ENCODE measurements at places on chromosomes 6 and 20.

- no peak for DNase-seq
Measured at GRCh38 chr6:152091851-152092341, 284.4 kb downstream of the ESR1 start.

GRCh38 chr6:37008484-37009465, 3.3 kb downstream of the FGD2 start:
- no peak for DNase-seq

GRCh38 chr6:38599261-38599660, 40.5 kb downstream of the BTBD9 start:
- no peak for DNase-seq

DNA sequence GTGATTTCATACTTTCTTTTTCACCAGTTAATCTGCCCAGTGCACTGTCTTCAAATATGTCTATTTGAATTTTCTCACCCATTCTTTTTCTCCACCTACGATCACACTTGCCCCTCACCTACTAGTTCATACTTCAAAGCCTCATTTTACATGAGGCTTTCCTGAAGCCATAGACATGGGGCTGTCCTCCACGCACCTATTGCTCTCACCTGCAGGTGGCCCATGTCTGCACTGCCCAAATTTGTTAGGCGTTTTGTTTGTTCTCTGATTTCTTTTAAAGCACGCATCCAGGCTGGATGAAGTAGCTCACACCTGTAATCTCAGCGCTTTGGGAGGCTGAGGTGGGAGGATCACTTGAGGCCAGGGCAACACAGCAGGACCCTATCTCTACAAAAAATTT, 106.8 kb upstream of the RIPOR2 start:
- DNase-seq = no peak

DNA sequence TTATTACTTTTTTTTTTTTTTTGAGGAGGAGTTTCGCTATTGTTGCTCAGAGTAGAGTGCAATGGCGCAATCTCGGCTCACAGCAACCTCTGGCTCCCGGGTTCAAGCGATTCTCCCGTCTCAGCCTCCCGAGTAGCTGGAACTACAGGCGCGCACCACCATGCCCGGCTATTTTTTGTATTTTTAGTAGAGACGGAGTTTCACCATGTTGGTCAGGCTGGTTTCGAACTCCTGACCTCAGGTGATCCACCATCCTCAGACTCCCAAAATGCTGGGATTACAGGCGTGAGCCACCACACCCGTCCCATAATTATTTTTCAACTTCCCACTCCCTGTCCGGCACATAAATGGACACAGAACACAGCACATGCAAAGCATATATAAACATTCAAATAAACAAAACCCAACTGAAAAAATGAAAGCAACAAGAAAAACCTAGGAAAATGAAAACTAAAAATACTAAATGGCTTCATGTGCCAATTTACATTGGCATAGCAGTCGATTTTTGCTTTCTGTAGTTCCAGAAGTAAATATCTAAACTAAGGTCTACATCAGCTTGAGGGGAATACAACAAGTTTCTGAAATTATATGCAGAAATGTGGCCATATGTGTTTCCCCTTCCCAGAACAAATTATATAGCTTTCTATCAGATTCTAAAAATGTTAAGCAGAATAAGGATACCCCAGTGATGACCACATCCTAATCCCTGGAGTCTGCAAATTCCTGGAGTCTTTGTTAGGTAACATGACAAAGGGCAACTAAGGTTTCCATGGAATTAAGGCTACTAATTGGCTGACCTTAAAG, 113.9 kb downstream of the HFE start:
- DNase-seq = no peak

DNA sequence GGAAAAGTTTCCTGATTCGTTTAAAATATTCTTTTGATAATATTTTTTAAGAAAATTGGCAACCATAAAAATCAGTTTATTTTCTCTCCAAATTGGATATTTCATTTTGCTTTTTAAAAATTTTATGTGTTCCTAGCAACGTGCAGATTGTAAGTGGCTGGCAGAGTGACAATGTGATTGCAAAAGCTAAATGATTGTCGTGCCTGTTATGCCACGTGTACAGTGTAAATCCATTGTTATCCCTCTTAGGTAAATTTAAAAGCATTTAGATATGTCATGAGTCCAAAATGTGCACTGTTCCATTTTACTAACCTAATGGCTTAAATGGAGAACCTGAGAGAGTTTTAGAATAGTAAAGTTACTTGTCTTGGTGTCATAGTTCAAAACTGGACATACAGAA, 94.4 kb upstream of the ADGRF4 start:
- DNase-seq = no peak

- DNase-seq = peak; percentile 70
Measured at GRCh38 chr6:149563203-149563927, 2.8 kb upstream of the GINM1 start.

DNA sequence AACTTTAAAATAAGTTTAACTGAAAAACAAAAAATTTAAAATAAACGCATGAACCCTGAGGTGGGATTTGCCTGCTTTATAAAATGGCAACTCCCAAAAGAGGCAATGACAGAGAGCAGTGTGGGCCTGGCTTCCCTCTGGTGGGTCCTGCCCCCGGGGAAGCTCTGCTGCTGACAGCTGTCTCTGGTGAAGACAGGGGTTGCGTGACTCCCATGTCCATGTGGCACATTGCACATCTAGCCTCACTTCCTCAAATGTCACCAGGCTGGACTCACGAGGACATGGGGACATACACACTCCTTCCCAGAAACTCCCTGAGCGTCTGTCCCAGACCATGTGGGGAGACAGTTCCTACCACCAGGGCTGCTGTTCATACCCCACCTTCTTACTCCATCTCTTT, 66.2 kb downstream of the ABHD12 start:
- DNase-seq = no peak

- no peak for DNase-seq
Measured at GRCh38 chr6:22670605-22671004, 101.2 kb downstream of the HDGFL1 start.

GRCh38 chr20:42380287-42380686, 762.1 kb upstream of the CHD6 start:
- DNase-seq = no peak

DNA sequence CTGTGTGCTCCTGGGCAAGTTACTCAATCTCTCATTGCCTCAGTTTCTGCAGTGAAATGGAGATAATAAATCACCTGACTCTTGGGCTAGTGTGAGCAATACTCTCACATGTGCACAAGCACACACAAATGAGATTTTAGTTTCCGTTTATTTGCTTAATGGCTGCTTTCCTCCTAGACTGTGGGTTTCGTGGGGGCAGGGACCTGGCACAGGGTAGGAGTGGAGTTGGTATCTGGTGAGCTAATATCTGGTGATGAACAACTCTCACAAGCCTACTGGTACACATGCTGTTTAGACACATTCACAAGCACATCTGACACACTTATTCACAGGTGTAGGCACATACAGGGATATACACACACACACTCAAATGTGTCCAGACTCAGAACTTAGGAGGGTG, 73.8 kb downstream of the TOX2 start:
- DNase-seq = no peak

GRCh38 chr6:46961232-46961631, 39.5 kb upstream of the ADGRF5 start:
- DNase-seq = no peak

- DNase-seq = peak; percentile 95
Measured at GRCh38 chr6:134908906-134909516, 40.9 kb downstream of the ALDH8A1 start.

DNA sequence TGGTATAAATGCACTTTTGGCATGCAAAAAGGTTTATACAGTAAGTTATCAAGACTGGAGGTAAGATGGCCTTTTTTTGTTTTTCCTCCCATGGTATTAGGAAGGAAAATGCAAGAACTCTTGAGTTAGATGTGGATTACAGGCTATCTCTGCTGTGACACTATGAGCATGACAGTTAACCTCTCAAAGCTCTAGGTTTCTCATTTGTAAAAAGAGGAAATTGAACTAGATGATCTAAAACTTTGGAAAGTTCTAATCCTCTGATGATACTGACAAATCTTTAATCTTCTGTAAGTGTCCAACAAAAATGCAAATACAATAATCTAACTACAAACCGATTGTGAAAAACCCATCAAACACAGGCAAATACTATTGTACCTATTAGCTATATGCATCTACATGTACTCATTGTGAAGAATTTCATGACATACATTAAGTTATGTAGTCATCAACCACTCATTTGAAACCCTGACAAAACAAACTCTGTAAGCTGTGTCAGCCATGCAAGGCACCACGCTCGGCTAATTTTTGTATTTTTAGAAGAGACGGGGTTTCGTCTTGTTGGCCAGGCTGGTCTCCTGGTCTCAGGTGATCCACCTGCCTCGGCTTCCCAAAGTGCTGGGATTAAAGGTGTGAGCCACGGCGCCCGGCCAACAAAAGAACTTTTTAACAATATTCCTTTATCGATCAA, 4.2 kb downstream of the CDK19 start:
- no peak for DNase-seq

DNA sequence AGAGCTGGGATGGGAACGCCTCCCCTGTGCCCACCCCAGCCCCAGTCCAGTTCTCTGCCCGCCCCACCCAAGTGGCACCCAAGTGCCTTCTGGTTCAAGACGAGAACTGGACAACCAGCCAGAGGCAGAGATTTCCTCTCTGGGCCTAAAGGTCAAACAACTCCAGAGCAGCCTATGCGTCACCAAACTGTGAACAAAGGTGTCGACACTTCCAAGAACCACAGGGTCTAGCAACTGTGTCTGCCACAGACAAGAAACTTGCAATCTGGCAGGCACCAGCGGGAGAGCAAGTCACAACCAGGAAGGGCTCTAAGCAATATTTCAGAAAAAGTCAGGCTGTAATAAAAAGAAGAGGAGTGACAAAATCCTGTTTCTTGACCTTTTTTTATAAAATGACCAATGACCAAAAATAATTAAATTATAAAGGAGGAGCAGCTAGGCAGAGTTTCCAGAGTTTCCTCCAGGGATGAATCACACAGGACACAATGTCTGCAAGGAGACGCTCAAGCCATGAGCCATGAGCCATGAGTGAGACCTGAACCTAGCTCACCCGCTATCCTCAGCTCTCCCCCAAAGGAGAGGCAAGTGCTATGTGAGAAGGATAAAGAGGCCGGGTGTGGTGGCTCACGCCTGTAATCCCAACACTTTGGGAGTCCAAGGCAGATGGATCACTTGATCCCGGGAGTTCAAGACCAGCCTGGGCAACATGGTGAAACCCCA, 11.1 kb downstream of the EDEM2 start:
- no peak for DNase-seq

Measured in fibroblast of skin of left biceps (primary cell).